Ovary (tissue), 10 donors: ENCODE measurements at places on chromosomes 4 and X.
A peak's percentile ranks its signal among the peaks of the same experiment; 100 is the strongest.

DNA sequence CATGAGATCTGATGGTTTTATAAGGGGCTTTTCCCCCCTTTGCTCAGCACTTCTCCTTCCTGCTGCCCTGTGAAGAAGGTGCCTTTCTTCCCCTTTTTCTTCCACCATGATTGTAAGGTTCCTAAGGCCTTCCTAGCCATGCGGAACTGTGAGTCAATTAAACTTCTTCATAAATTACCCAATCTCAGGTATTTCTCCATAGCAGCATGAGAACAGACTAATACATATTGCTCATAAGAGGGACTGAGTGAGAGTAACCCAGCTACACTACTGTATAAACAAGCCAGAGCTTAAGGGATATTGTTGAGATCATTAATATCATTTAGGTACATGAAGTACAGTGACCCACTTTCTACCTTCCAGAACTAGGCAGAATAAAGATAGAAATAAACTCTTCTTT lies 102.9 kb downstream of the TEX13A start:
- DNase-seq, result no peak

- no peak for DNase-seq
Observed at GRCh38 chrX:68146054-68146453, 287.2 kb downstream of the OPHN1 start.

GRCh38 chr4:62360156-62360545 lies 1160.0 kb downstream of the ADGRL3 start:
- DNase-seq, result no peak

- DNase-seq, result no peak
Observed at GRCh38 chr4:126465341-126465740, 1150.6 kb downstream of the FAT4 start.

- peak; percentile 8 for DNase-seq
Observed at GRCh38 chr4:162163892-162164759, at the start of gene FSTL5. TSS of gene FSTL5 (minus strand) at chr4:162164000. CDS start at chr4:162111396, 52,604 bp downstream.
